SK-N-SH (cell line): ENCODE measurements at places on chromosomes 5 and 9.

GRCh38 chr5:41193456-41194205, 19.7 kb downstream of the C6 start:
- H3K4me3 ChIP-seq = no peak overlapping the region
- no peaks in the 10 kb centered on the region for H3K4me1 ChIP-seq
- H3K36me3 ChIP-seq = no peaks in the 10 kb centered on the region
- no peaks in the 10 kb centered on the region for H3K27me3 ChIP-seq
- H3K27ac ChIP-seq = no peak overlapping the region

- H3K4me1 ChIP-seq = peaks cover 14% of the 10 kb centered on the region
- H3K27ac ChIP-seq = peak overlapping the region; percentile 86; the same call in 1 of the 2 replicates
- no peak overlapping the region for H3K4me3 ChIP-seq
Measured at GRCh38 chr5:154834053-154834452, 16.4 kb downstream of the FAXDC2 start.

GRCh38 chr5:68376935-68377334, 161.4 kb downstream of the PIK3R1 start:
- no peak overlapping the region for H3K4me3 ChIP-seq
- no peaks in the 10 kb centered on the region for H3K36me3 ChIP-seq
- no peaks in the 10 kb centered on the region for H3K4me1 ChIP-seq
- DNase-seq = no peak
- H3K27me3 ChIP-seq = peaks cover 6% of the 10 kb centered on the region

DNA sequence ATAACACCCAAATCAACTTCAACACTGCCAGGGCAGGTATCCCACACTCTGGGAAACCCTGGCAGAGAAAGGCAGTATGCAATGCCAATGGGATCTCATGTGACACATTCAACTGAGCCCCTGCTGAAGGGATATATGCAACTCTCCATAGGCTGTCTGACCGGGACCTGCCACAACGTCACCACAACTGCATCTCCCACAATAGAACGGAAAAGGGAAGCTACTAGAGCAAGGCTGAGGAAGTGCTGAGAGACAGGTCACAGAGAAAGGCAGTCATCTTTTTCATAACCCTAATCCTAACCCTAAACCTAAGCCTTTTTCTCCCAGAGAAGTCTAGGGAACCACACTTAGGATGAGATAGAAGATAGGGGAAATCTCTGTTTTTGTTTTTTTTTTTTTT, 345.9 kb upstream of the CD180 start:
- no peak overlapping the region for H3K4me3 ChIP-seq
- H3K36me3 ChIP-seq = no peaks in the 10 kb centered on the region
- H3K4me1 ChIP-seq = no peaks in the 10 kb centered on the region

DNA sequence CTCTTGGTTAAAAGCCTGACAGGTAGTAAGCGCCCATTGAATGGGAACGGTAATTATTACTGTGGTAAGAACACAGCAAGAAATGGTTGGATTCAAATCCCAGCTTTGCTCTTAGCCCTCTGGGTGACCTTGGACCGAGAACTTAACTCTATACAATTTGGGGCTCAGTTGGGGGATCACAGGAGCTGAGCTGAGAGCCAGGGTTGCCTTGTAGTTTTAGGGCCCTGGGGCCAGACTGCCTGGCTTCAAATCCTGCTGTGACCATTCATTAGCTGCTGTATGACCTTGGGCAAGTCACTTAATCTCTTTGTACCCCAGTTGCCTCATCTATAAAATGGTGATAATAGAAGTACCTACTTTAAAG, 87.4 kb upstream of the SH3PXD2B start:
- H3K27me3 ChIP-seq = no peaks in the 10 kb centered on the region; the same call in 1 of the 2 replicates
- no peaks in the 10 kb centered on the region for H3K36me3 ChIP-seq
- H3K27ac ChIP-seq = peak overlapping the region; percentile 92
- H3K4me3 ChIP-seq = no peak overlapping the region

- H3K4me1 ChIP-seq = no peaks in the 10 kb centered on the region; the same call in 1 of the 2 replicates
- DNase-seq = no peak
- no peak overlapping the region for H3K4me3 ChIP-seq
- H3K27ac ChIP-seq = no peak overlapping the region
- no peaks in the 10 kb centered on the region; the same call in 1 of the 2 replicates for H3K36me3 ChIP-seq
- no peaks in the 10 kb centered on the region for H3K27me3 ChIP-seq
Measured at GRCh38 chr9:129507805-129508204, 113.1 kb downstream of the C9orf50 start.

GRCh38 chr9:9747787-9748186, 865.0 kb downstream of the PTPRD start:
- no peaks in the 10 kb centered on the region for H3K36me3 ChIP-seq
- no peak overlapping the region for H3K27ac ChIP-seq
- no peak for DNase-seq
- no peaks in the 10 kb centered on the region for H3K27me3 ChIP-seq

DNA sequence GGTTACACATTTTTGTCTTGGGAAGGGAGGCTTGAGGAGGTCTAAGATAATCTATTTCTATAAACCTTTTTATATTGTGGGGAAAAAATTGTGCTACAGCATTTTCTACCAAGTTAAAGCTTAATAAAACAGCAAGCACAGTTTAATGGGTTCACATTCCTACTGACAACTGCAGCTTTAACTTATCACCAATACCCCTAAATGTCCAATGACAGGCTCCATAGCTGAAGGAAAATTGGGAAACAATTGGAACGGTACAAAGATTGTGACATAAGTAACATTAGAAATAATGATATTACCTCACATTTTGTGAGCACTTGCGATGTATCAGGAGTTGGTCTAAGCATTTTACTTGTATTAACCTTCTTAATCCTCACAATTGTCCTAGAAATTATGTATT, 79.5 kb upstream of the HAPLN1 start:
- no peaks in the 10 kb centered on the region for H3K36me3 ChIP-seq
- no peaks in the 10 kb centered on the region for H3K4me1 ChIP-seq
- DNase-seq = no peak

GRCh38 chr9:126609191-126609590, 4.5 kb upstream of the LMX1B start:
- peaks cover 81% of the 10 kb centered on the region for H3K27me3 ChIP-seq
- H3K36me3 ChIP-seq = no peaks in the 10 kb centered on the region
- DNase-seq = peak; percentile 9
- no peaks in the 10 kb centered on the region; the same call in 1 of the 2 replicates for H3K4me1 ChIP-seq
- H3K27ac ChIP-seq = no peak overlapping the region

- H3K36me3 ChIP-seq = no peaks in the 10 kb centered on the region
- peak; percentile 56 for DNase-seq
- no peaks in the 10 kb centered on the region for H3K4me1 ChIP-seq
- no peak overlapping the region for H3K4me3 ChIP-seq
- H3K27me3 ChIP-seq = no peaks in the 10 kb centered on the region
Measured at GRCh38 chr5:75049456-75050351, 2.7 kb downstream of the GCNT4 start.
